ENCODE measurements at places on chromosomes 6 and 20. TPM values are rescaled to one million over a fixed set of nuclear protein-coding genes. Genes with fewer than 3 reads are reported as not detected.

The STMN3 gene
- total RNA-seq: 1.2 TPM

The CNBD2 gene
- 2.8 TPM for total RNA-seq

The CGAS gene
- 8.7 TPM for total RNA-seq

The TOX2 gene
- total RNA-seq: 1.5 TPM

The TP53RK gene
- total RNA-seq: 11.8 TPM

The LTV1 gene
- 17.0 TPM for total RNA-seq

The HLA-G gene
- total RNA-seq: not detected

The CALHM4 gene
- total RNA-seq: not detected

The LAMA2 gene
- total RNA-seq: 0.74 TPM

The SUMO4 gene
- 1.3 TPM for total RNA-seq

The TP53TG5 gene
- not detected for total RNA-seq

The PLA2G7 gene
- total RNA-seq: not detected

The ARFGEF3 gene
- total RNA-seq: 5.8 TPM

- no peak for DNase-seq
These were observed 26.2 kb downstream of the SLC16A10 start for GRCh38 chr6:111113336-111114086.

- DNase-seq: no peak
These were observed 245.3 kb downstream of the FARS2 start for GRCh38 chr6:5506597-5506996.

GRCh38 chr6:30744054-30744805, at the start of gene IER3:
IER3 (minus strand) TSS chr6:30744547; CDS start chr6:30744518, 29 bp downstream.
- DNase-seq: peak; percentile 97

GRCh38 chr6:84921891-84922290, 157.5 kb upstream of the TBX18 start:
- DNase-seq: no peak

DNA sequence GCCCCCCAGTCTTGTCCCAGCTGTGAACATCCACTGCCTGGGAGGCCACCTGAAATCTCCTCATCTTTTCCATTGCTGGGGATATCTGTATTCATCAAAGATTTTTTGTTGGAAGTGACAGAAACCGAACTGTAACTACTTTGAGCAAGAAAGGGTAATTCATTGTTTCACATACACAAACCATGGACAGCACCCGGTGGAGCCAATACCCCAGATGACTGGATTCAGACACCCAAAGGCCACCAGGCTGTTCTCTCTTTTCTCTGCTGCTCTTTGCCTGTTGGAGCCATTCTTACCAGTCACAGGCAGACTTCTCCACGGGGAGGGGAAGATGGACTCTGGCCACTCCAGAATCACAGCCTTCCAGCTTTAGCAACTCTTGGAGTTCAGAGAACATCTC, 11.7 kb upstream of the RALY start:
- no peak for DNase-seq

- peak; percentile 60 for DNase-seq
These were observed 30.1 kb upstream of the SLC16A10 start for GRCh38 chr6:111057074-111057752.

DNA sequence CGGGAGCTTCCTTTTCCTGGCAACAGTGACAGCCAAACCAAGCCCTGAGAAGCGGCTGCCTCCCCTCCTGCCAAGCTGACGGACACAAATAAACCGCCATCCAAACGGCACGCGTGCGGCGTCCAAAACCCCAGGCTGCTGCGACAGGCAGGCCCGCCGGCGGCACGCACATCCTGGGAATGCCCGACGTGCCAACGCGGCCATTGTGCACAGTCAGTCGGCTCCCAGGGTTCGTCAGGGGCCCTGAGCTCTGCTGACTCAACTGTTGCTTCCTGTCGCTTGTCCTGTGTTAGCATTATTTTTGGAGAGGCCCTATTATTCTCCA, 6.8 kb downstream of the JAG1 start:
- peak; percentile 88 for DNase-seq

DNA sequence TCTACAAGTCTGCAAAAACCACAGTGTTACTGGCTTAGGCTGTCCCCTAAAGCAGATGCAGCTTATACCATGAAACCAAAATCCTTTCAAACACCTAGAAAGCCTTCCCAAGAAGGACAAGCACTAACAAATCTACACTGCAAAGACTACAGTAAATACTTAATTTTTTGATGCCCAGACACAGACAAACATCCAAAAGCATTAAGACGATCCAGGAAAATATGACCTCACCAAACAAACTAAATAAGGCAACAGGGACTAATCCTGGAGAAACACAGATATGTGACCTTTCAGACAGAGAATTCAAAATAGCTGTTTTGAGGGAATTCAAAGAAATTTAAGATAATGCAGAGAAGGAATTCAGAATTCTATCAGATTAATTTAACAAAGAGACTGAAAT, 423.5 kb downstream of the COL12A1 start:
- no peak for DNase-seq

- DNase-seq: peak; percentile 21
These were observed 17.7 kb downstream of the LOC128125822 start for GRCh38 chr6:63589952-63590411.

GRCh38 chr20:21063276-21063675, 42.9 kb downstream of the LINC00237 start:
- no peak for DNase-seq

GRCh38 chr6:52534966-52535390, 41.9 kb downstream of the TRAM2 start:
- DNase-seq: peak; percentile 69

DNA sequence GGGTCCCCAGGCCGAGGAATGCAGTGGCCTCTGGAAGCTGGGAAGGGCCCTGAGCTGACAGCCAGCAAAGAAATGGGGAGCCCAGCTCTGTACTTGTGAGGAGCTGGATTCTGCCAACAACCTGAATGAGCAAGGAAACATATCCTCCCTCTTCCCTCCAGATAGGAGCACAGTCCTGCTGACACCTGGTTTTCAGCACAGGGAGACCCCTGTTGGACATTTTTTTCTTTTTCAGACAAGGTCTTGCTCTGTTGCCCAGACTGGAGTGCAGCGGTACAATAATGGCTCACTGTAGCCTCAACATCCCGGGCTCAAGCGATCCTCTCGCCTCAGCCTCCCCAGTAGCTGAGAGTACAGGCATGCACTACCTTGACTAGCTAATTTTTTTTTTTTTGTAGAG, 21.5 kb downstream of the BMP6 start:
- no peak for DNase-seq

- DNase-seq: no peak
These were observed 17.6 kb downstream of the GCLC start for GRCh38 chr6:53527249-53527765.

- DNase-seq: no peak
These were observed 519.7 kb upstream of the ID4 start for GRCh38 chr6:19317431-19317986.

DNA sequence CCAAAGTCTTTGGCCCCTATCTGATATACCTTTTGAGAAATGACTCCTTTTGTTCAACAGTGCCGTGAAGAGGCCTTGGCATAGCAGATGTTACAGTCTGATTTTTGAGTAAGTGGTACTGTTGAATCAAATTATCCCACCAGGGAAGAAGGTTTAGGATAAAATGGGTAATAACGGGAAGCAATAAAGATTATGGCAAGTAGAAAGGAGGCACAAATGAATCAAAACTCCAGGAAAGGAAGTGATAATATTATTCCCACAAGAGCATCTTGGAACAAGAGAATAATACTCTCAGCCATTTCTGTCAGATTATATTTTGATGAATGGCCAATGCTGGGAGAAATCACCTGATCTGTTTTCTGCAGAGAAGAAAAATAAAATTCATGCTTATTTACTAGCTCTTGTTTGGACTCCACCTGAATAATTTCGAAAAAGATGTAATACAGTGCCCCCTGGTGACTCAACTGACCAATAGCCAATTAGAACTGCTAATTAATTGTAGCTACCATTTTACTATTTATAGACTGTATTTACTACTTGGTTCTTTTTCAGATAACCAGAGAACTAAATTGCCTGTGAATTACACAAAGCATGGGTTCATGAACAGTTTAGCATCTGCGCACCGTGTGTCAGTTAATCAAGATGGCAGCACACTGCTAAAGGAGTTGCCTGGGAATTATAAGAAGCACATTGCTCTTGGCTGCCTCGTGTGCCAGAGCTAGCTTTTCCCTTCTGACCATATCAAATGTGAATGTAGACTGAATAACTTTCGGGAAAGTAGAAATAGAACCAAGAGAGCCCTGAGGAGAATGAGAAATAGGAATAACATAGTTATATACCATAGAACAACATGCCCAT, 78.5 kb upstream of the TRDN start:
- peak; percentile 1 for DNase-seq

GRCh38 chr6:89387516-89388201, 24.4 kb downstream of the RRAGD start:
- no peak for DNase-seq

- no peak for DNase-seq
These were observed 368.5 kb downstream of the DOK5 start for GRCh38 chr20:54843865-54844264.

DNA sequence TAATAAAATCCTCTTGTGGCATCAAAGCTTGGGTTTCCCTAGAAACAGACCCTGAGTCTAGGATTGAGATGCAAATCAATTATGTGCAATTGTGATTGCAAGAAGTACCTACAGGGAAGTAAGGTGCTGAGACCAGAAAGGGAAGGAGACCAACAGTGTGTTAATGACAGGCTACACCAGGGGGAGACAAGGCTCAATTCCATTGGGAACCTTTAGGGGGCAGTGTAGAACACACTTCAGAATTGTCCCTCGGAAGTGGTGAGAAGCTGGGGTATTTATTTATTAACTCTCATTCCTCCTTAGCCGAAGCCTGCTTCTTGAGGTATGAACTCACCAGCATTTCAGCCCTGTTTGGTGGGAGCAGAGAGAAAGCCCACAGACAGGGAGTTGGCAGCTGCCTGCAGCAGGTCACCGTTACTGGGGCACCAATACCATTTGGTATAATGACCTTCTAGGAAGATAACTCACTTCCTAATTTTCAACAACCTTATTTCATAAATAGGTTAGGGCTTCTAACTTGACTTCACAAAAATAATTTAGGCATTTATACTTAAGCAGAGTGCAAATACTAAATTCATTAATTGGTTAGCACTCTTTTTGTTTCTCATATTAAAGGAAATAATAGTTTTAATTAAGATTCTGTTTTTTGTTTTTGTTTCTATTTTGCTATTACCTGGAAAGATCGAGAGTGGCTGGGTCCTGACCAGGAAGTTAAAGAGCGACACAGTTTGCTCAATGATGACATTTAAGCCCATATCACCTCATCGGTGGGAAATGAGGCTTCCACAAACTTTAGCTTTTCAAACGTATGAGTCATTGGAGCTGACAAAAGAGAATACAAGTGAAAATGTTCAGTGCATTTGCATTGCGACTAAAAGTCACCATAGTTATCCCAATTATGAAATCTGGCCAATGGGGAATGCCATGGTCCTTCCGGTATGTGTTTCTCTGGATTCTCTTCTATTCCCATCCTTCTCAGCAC, 94.8 kb downstream of the BTBD3 start:
- DNase-seq: peak; percentile 80

DNA sequence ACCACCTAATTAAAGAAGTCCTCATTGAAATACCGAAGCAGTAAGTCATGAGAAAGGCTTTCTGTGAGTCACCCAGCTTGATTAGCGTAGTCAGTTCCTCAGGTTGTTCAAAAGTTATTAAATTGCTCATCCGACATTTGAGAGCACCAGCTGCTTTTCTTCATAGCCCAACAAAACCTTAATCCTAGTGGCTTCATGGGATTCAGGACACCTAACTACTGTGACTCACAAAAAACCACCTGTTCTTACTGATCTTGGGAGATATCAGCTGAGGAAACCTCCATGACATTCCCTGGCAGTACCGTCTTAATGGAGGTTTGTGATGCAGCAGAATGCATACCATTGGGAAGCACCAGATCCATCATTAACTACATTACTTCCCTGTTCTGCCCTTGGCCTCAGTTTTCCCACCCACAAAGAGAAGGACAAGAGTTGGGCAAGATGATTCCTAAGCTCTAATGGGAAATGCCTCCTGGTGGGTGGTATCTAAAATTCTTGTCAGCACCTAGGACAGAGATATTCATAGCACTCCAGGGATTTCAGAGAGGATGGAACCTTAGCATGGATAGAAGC, 103.8 kb downstream of the KHDC1L start:
- DNase-seq: no peak

GRCh38 chr6:111841822-111842221, 31.4 kb downstream of the FYN start:
- DNase-seq: peak; percentile 72

GRCh38 chr20:4322499-4322898, 307.1 kb upstream of the RNF24 start:
- DNase-seq: no peak

GRCh38 chr20:38979434-38979833, 17.3 kb downstream of the DHX35 start:
- no peak for DNase-seq

GRCh38 chr6:118509009-118509617, 39.0 kb upstream of the PLN start:
- DNase-seq: peak; percentile 70

DNA sequence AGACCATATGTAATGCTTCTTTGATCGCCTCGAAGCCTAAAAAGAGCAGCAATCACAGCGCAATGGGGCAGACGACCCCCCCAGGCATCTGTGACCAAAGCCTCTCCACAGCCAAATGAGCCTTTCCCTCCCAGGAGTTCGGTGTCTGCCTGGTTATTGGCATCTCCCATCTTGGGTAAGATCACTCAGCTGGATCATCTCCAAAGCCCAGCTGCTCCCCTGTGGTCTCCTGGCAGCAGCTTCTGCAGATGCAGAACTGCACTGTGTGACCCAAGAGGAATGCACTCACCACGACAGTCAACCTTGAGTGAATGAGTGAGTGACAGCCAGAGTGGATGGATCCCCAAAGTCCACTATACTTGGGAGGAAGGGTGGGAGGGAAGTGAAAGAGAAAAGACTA, 44.8 kb upstream of the IYD start:
- no peak for DNase-seq

DNA sequence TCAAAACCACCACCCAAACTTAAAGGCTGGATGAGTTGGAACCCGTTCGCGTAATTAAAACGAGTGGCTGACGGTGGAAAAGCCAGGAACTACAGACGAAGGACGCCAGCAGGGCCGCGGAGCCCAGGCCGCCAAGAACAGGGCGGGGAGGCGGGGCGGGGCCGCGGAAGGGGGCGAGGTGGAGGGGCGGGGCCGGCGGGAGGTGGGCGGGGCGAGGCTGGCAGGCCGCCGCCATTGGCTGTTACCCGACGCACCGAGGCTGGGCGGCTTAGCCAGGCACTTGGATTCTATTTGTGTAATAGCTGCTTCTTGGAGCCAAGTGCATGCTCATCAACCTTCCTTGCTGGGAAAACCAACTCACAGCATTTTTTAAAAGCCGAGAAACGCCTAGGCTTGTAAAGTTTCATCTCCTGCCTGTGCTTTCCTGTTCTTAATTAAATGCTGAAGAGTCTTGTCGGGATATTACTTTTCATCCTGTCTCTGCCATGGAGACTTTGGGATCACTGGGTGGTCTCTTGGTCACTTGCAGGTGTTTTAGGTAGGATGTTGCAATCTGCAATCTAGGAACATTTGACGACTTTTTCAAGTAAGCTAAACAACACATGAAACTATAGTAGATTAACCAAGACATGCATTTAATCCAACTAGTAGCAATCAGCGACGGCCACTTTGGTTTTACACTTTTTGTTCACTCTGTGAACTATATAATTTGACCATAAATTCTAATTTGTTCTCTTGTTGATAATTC, 245.0 kb downstream of the ARID1B start:
- peak; percentile 90 for DNase-seq

Data from dermis blood vessel endothelial cell (primary cell).